Transverse colon (tissue), 4 donors: ENCODE measurements at places on chromosomes 11 and 22. TPM values are rescaled to one million over a fixed set of nuclear protein-coding genes. Genes with fewer than 3 reads are reported as not detected.

DNA sequence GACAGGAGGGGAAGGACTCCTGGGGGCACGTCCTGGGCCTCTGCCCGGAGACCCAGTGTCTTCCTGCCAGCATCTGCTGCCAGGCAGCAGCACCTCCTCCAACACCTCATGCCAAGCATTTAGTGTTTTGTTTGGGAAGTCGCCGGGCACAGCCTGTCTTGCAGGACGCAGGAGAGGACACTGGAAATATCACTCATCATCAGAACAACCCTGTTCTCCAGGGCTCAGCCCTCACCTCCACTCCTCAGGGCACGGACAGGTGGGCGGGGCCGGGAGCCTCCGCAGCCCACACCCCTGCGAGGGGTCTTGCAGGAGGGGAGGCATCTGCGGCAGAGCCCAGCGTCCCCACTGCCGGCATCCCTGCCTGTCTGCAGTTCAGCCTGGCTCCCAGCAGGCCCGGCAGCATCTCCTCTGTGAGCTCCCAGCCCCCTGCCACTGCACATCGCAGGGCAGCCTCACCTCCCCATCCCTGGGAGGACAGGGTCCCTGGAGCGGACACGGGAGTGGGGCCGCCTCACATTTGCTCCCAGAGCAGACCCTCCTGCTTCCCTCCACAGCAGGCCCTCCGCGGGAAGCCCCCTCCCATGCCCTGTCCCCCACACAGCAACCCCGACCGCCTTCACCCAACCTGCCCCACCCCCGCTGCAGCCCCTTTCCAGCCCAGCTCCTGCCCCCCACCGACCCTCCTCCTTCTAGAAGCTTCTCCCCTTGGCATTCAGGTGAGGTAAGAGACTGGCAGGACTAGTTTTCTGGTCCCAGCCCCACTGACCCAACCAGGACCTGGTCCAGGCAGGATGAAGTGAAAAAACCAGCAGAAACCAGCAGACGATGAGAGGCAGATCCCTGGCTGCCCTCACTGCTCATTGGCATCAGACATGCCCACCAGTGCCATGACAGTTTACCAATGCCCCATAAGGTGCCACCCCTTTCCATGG, 72.7 kb downstream of the BRD1 start:
- no peaks in the 10 kb centered on the region for H3K4me1 ChIP-seq
- no peak overlapping the region for H3K27ac ChIP-seq
- no peak overlapping the region for H3K4me3 ChIP-seq

DNA sequence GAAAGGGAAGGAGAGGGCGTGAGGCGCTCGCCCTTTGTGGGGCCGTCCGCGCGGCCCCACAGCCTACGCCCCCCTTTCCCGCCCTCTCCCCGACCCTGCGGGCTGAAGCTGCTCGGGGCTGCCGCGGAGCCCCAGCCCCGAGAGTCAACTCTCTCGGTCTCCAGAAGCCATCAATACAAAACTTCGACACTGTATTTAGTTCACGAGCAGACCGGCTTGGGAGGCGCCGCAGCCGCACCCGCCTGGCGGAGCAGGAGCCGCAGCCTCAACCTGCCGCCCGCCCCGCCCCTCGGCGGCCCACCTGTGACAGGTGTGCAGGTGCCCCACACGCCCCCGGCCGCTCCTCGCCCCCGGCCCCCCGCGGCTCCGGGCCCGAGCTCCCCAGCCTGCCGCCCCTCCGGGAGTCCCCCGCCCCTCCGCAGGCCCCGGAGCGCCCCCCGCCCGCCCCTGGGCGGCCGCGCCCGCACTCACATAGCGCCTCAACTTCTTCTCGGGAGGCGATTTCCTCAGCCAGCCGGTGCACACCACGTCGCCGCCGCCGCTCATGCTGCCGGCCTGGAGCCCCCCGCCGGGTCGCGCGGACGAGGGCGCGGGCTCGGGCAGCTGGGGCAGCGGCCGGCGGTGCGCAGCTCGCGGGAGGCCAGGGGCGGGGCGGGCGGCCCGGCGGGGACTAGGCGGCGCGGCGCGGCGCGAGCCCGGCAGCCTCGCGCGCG, at the start of gene GAB2:
TSS of gene GAB2 (minus strand) at position 646 of the 713 bp plus-strand sequence. CDS start at position 546, 100 bp downstream.
- peak within 1 kb of the TSS; percentile 99 for H3K27ac ChIP-seq
- H3K27me3 ChIP-seq, result no peaks in the 10 kb centered on the region
- DNase-seq, result peak; percentile 66
- H3K36me3 ChIP-seq, result no peaks in the 10 kb centered on the region
- peak within 1 kb of the TSS; percentile 100 for H3K4me3 ChIP-seq

DNA sequence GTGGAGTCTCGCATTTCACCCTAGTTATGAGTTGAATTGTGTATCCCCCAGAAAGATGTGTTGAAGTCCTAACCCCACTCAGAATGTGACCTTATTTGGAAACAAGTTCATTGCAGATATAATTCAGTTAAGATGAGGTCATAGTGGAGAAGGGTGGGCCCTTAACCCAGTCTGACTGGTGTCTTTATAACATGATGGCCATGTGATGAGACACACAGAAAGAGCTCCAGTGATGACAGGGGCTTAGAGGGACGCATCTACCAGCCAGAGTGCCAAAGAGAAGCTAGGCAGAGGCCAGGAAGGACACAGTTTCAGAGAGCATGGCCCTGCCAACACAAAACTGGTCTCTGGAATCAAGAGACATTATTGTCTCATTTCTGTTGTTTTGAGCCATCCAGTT, 50.3 kb downstream of the LARGE1 start:
- H3K4me1 ChIP-seq, result peaks cover 40% of the 10 kb centered on the region
- H3K27me3 ChIP-seq, result no peaks in the 10 kb centered on the region
- no peaks in the 10 kb centered on the region for H3K36me3 ChIP-seq

GRCh38 chr11:9568854-9569587, 4.4 kb upstream of the WEE1 start:
- no peaks in the 10 kb centered on the region for H3K36me3 ChIP-seq
- H3K27me3 ChIP-seq, result no peaks in the 10 kb centered on the region
- peak; percentile 86 for DNase-seq
- H3K4me3 ChIP-seq, result peak overlapping the region; percentile 36

GRCh38 chr11:14386081-14386480, 27.1 kb upstream of the RRAS2 start:
- no peak overlapping the region for H3K4me3 ChIP-seq
- no peaks in the 10 kb centered on the region for H3K36me3 ChIP-seq
- peaks cover 4% of the 10 kb centered on the region for H3K27me3 ChIP-seq
- H3K4me1 ChIP-seq, result peaks cover 6% of the 10 kb centered on the region
- H3K27ac ChIP-seq, result no peak overlapping the region
- no peak for DNase-seq

The OR51E2 gene
- 0.37 TPM for total RNA-seq

GRCh38 chr22:50047346-50047745, 10.8 kb downstream of the TTLL8 start:
- H3K27ac ChIP-seq, result no peak overlapping the region
- no peaks in the 10 kb centered on the region for H3K36me3 ChIP-seq
- H3K4me3 ChIP-seq, result no peak overlapping the region
- H3K27me3 ChIP-seq, result peaks cover 18% of the 10 kb centered on the region
- no peak for DNase-seq

The NEU3 gene
- 2.6 TPM for total RNA-seq

DNA sequence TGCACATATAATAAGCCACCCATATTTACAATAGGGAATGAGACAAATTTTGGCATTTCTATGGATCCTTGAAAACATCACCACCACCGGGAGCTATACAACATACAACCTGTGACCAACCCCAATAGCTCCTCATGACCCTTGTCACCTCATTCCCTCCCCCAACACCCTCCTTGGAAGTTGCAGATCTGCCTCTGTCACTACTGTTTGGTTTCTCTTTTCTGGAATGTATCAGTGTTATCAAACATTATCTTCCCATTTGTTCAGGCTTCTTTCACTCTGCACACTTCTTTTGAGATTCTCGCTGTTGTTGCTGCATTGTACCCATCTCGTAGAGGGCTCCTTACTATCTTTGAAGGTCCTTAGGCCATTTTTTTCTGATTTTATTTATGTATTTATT, 75.6 kb downstream of the ZNF280B start:
- no peaks in the 10 kb centered on the region for H3K36me3 ChIP-seq
- peaks cover 10% of the 10 kb centered on the region for H3K27me3 ChIP-seq
- no peak overlapping the region for H3K4me3 ChIP-seq

The TPBGL gene
- 0.40 TPM for total RNA-seq

- no peaks in the 10 kb centered on the region for H3K4me1 ChIP-seq
- no peak for DNase-seq
- H3K36me3 ChIP-seq, result no peaks in the 10 kb centered on the region
- no peak overlapping the region for H3K27ac ChIP-seq
- no peaks in the 10 kb centered on the region for H3K27me3 ChIP-seq
Measured at GRCh38 chr11:115191761-115192160, 312.5 kb downstream of the CADM1 start.

The ARCN1 gene
- 80.3 TPM for total RNA-seq

DNA sequence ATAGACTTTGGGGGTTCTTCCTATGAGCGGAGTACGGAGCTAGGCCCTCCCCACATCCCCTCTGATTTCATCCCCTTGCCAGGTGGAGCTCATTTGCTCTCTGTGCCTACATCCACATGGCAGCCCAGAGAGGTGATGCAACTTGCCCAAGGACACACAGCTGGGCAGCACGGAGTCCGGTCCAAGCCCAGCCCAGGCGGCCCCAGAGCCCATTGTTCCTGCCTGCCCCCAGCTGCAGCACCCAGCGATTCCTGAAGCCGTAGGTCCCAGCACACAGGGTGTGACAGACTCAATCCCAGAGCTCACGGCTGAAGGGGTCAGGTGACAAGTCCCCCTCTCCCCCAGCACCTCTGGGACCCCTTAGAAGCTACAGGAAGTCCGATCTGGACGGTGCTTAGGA, 22.2 kb upstream of the RFPL3 start:
- H3K4me3 ChIP-seq, result no peak overlapping the region
- H3K36me3 ChIP-seq, result no peaks in the 10 kb centered on the region
- DNase-seq, result no peak
- H3K27ac ChIP-seq, result no peak overlapping the region
- H3K27me3 ChIP-seq, result peaks cover 2% of the 10 kb centered on the region
- H3K4me1 ChIP-seq, result no peaks in the 10 kb centered on the region

DNA sequence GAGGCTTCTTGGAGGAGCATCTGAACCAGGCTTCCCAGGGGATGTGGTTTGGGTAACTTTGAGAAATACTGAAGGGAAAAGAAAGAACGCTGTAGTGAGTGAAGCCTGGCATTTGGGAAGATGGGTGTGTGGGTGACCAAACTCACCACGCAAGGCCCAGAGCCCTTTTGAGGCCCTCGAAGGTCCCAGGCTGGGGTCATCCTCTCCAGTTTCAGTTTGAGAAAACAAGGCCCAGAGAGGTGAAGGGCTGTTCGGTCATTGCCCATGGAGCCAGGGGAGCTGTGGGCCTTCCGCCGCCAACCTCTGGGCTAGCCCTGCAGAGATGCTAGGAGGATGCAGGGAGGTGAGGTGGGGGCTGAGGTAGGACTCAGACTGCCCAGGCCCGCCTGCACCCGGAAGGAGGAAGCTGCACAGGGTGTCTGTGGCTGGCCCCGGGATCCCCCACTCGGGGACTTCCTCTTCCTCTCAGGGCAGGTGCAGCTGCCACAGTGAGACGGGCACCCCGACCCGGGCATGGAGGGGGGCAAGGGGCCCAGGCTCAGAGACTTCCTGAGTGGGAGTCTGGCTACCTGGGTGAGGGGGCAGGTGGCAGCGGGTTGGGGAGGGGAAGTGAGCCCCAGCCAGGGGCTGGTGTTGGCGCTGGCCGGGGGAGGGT, at the start of gene CCDC88B:
TSS of gene CCDC88B (plus strand) at position 451 of the 655 bp plus-strand sequence. CDS start at position 514, 63 bp downstream.
- no peaks in the 10 kb centered on the region for H3K27me3 ChIP-seq
- peak; percentile 85 for DNase-seq
- peaks cover 32% of the 10 kb centered on the region for H3K4me1 ChIP-seq
- peak within 1 kb of the TSS; percentile 84 for H3K27ac ChIP-seq

GRCh38 chr11:123438131-123438627, 8.1 kb downstream of the GRAMD1B start:
- H3K4me1 ChIP-seq, result no peaks in the 10 kb centered on the region
- H3K4me3 ChIP-seq, result no peak overlapping the region
- no peaks in the 10 kb centered on the region for H3K36me3 ChIP-seq

- no peaks in the 10 kb centered on the region for H3K36me3 ChIP-seq
- H3K27ac ChIP-seq, result no peak overlapping the region
- H3K27me3 ChIP-seq, result no peaks in the 10 kb centered on the region
- H3K4me3 ChIP-seq, result no peak overlapping the region
Measured at GRCh38 chr11:14783788-14784187, 108.2 kb downstream of the CYP2R1 start.

DNA sequence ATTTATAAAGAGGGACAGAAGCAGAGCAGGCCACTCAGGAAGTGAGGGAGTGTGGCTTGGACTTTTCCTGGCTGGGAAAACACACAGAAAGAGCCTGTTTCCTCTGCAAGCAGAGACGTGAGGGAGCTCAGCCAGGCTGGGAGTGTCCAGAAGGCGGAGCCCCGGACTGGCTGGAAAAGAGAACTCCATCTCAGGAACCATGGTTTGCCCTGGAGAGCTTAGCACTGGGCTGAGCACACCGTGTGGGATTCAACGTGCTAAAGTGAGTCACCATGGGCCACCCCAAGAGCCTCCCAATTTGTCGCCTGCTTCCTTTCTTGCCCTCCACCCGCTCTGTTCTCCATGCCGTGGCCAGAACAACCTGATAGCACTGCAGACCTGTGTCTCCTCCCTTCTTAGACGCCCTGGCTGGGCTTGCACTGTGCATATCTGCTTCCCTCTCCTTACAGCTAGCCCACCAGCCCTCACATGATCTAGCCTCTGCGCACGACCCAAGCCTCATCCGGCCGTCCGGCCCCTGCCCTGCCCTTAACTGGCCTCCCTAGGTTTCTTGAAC, 51.8 kb downstream of the GALNT18 start:
- no peaks in the 10 kb centered on the region for H3K27me3 ChIP-seq
- H3K27ac ChIP-seq, result peak overlapping the region; percentile 58
- H3K4me3 ChIP-seq, result no peak overlapping the region
- no peaks in the 10 kb centered on the region for H3K36me3 ChIP-seq

The RAG2 gene
- total RNA-seq, result not detected

GRCh38 chr22:38236786-38237185, 35.0 kb downstream of the MAFF start:
- no peak overlapping the region for H3K4me3 ChIP-seq
- no peak overlapping the region for H3K27ac ChIP-seq
- no peaks in the 10 kb centered on the region for H3K36me3 ChIP-seq
- H3K27me3 ChIP-seq, result no peaks in the 10 kb centered on the region
- no peak for DNase-seq
- H3K4me1 ChIP-seq, result peaks cover 47% of the 10 kb centered on the region

The BEST1 gene
- 3.7 TPM for total RNA-seq

DNA sequence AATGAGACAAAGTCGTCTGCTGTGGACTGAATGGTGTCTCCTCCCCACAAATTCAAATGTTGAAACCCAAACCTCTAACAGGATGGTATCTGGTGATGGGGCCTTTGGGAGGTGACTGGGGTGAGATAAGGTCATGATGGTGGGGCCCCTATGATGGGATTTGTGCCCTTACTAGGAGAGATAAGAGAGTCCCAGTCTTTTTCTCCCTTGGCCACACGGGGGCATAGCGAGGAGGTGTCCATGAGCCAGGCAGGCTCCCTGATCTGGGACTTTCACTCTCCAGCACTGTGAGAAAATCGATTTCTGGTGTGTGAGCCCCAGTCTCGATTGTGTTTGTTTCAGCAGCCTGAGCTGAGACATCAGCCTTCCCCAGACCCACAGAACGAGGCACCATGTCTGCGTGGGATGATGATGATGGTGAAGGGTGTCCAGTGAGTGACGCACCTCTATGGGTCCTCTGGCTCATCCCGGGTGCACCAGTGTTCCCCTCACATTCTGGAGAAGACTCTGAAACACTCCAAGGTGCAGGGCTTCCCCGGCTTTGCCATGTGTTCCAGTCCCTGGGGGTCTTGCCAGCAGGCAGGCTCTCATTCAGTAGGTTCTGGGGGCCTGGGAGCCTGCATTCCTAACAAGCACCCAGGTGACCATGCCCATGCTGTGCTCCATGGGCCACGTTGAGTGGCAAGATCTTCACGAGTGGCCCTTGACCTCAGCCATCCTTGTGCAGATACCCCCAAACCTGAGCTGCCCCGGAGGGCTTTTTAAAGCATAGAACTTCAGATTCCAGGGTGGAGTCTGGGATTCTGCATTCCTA, 363.0 kb downstream of the CTTN start:
- H3K4me3 ChIP-seq, result no peak overlapping the region
- no peaks in the 10 kb centered on the region for H3K4me1 ChIP-seq
- no peak for DNase-seq
- no peaks in the 10 kb centered on the region for H3K36me3 ChIP-seq
- no peaks in the 10 kb centered on the region for H3K27me3 ChIP-seq
- no peak overlapping the region for H3K27ac ChIP-seq
